Brain pericyte (primary cell): ENCODE measurements at places on chromosomes 4 and X.

- no peak for DNase-seq
Observed at GRCh38 chrX:129472116-129472515, 51.2 kb downstream of the SMARCA1 start.

- no peak for DNase-seq
Observed at GRCh38 chrX:24862343-24862742, 153.4 kb downstream of the ARX start.

GRCh38 chr4:47490550-47490949 lies 5.5 kb downstream of the ATP10D start:
- DNase-seq, result no peak

GRCh38 chr4:73843369-73843768 lies 6.9 kb downstream of the CXCL6 start:
- no peak for DNase-seq

DNA sequence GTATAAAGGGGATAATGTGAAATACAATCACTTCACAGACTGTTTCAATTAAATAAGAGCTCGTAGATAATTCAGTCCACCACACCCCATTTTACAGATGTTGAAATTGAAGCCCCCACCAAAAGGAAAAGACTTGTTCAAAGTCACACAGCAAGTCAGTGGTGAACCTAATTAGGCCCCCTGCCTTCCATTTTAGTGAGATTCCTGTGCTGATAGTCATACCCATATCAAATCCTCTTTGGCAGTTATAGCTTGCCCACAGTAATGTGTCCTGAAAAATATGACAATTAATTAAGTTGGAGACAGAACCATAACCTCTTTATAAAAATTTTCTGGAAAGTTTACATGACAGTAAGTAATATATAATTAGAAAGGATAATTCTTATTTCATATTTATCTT lies 58.0 kb downstream of the AR start:
- DNase-seq, result no peak

DNA sequence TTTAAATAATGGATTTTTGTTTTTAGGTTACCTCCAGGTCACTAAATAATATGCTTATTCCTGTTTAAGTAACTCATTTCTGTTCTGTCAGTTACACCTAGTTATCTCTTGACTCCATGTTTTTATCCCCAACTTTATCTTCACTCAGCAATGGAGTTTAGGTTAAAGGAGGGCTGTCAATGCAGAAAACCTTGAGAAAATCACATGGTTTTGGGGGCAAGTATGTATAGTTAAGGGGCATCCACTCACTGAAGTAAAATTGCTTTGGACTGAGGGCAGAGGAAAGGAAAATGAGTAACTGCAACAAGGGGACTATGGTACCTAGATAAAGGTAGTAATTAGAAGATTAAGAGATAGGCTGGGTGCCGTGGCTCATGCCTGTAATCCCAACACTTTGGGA lies 87.1 kb downstream of the UBE2K start:
- DNase-seq, result no peak

GRCh38 chr4:151530230-151530629 lies 121.3 kb downstream of the FHIP1A start:
- no peak for DNase-seq

DNA sequence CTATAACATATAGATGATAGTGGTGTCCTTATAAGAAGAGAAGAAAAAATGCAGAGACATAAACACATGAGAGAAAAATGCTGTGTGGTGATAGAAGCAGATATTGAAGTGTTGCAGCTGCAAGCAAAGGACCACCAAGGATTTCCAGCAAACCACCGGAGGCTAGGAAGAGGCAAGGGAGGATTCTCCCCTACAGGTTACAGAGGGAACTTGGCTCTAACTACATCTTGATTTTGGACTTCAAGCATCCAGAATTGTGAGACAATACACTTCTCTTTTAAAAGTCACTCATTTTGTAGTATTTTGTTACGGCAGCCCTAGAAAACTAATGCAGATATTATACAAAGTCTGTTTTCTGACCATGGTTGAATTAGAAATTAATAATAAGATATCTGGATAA lies 30.4 kb upstream of the CHRDL1 start:
- DNase-seq, result no peak

DNA sequence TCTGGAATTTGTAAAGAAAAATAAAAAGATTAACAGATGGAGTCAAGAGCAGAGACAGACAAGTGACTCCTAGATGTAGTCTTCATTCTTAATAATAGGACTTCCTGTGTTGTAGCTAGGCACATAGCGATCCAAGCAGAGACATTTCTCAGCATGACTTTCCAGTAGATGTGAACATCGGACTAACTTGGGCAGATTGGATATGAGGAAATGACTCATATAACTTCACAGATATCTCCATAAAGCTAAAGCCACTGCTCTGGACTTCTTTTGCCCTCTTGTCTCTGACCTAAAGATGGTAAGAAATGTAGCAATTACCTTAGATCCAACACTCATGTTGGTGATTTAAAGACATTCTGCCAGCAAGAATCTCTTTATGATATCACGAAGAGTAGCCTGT lies 131.7 kb downstream of the EPHA5 start:
- DNase-seq, result no peak

DNA sequence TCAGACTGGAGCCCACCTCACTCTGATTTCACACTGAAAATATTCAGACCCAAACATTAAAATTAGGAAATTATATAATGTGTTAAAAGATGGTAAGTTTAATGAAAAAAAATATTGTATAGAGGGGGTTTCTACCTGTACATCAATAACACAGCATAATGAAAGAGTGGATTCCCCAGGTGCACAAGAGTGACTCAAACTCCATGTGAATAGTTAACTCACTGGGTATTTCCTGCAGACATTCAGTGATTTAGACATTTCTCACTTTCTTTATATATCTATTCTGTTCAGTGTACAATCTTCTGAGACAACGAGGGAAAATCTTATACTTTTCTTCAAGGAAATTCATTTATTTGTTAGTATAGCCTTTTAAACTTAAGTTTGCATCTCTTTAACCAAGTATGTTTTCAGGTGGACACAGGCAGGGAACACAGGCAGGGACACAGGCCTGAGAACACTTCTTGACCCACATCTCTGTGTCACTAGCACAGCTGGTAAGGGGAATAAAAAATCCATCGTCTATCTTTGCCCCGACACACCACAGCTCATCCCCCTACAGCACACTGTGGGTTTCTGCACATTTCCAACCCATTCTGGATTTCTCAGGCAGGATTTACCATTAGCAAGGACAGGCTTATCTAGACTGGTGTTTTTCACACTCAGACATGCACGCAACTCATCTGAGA lies 525.5 kb upstream of the BOD1L1 start:
- no peak for DNase-seq

- DNase-seq, result no peak
Observed at GRCh38 chr4:15012017-15012788, 9.9 kb downstream of the CPEB2 start.

DNA sequence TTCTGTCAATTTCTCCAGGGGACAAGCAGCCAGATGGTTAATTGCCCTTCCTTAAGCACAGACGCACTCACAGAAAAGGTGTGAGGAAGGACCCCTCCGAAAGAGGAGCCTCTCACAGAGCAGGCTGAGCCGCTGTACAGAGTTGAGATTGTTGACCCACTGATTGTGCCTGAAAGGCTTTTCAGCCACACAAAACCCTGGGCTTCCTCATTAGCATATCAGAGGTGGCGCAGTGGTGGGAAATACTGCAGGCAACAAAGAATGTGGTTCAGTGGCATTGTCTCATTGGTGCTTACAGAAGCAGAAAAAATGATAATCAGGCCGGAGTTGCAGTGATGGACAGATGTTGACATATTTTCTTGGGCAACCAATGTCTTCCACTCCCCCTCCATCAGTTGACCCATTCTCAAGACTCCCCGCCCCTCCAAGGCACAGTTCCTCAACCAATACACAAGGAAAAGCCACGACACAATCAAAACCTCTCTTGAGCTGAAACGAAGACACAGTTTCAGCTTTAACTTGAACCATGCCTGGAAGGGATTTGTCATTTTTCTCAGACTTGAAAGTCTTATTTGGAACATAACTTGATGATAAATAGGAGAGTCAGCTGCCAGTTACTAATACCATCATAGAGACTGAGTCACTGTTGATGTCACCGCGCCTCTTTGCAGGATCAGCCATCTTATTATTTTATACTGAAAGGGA lies 53.1 kb downstream of the ATXN3L start:
- DNase-seq, result no peak

DNA sequence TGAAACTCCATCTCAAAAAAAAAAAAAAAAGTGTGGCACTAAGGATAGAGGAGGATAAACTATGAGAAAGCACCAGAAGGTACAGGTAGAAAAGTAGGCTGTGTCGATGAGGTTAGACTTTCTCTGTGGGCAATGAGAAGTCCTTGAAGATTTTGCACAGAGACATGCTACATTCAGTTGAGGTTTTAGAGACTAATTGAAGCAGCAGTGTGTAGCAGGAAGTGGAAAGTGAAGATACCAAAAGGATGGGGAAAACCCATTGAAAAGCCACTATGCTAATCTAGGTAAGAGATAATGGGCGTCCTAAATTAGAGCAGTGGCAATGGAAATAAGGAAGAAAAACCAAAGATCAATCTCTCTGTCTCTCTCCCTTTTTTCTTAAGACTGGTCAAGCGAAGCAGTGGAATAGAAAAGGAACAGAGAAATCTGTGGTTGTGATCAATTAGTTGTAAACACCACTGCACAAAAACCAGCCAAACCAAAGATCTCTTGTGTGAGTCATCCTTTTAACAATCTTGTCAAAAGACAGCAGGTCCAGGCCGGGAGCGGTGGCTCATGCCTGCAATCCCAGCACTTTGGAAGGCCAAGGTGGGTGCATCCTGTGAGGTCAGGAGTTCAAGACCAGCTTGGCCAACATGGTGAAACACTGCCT lies 3.5 kb downstream of the SPINK2 start:
- DNase-seq, result no peak

GRCh38 chr4:69408451-69408850 lies 87.3 kb downstream of the UGT2B4 start:
- no peak for DNase-seq

DNA sequence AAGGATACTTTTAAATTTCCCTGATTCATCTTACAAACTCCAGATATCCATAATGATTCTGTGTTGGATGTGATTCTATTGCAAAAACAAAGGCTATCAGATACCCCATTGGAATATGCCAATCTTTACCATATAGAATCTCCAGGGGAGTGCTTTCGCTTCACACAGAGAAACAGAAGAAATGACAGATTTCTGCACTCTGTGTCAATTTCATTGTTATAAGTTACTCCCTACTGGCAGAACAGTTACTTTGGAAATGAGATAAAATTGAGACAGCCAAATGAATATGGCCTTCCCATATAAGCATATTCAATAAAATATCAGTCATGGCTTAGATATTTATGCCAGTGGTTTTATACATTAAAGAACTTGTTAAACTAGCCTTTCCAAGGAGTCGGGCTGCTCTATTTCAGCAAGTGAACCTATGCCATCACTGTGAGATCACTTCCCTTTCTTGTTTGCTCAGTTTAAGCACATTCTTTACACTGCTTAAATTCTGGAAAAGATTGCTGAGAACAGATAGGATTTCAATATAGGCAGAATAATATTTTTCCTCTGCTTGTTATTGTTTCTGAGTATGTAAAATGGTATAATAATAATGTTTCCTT lies 127.5 kb upstream of the ANXA10 start:
- DNase-seq, result no peak

DNA sequence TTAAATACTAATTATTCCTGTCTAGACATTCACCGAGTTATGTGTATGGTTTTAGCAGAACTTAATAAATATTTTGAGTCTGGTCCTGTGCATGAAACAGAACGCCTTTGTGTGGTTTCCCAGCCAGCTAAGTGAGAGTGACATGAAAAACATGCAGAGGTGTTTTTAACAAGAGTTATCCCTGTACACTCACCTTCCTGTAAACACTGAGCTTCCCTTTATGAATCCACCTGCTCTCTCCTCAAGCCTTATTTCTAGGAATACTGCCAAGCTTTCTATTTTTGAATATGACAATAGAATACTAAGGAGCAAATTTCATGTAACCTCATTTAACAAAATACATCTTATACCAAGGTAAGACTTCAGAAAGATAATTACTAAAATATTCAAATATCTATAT lies 270.3 kb upstream of the CTSO start:
- DNase-seq, result no peak

- no peak for DNase-seq
Observed at GRCh38 chr4:8554555-8555100, 25.6 kb upstream of the GPR78 start.

- DNase-seq, result no peak
Observed at GRCh38 chr4:89056292-89056952, 563 bp downstream of the FAM13A start.

DNA sequence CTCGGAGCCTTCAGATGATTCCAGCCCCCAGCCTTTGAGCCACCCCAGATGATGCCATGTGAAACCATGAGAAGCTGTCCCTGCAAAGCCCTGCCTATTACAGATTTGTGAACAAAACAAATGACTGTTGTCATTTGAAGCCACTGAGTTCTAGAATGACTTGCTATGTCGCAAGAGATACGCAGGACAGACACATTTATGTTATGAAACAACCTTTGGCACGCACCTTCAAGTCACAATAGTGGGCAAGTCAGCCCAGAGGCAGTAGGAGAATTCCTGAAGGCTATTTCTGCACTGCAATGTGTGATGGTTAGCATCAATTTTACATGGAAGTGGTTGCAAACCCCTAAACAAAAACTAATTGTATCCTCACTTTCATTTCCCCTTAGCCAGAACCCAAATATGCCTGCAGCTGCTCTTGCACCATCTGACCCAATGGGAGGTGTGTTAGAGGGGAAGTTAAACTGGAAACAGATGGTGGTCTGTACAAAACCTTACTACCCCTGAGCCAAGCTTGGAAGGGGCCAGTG lies 174.4 kb upstream of the ATP6AP2 start:
- no peak for DNase-seq

DNA sequence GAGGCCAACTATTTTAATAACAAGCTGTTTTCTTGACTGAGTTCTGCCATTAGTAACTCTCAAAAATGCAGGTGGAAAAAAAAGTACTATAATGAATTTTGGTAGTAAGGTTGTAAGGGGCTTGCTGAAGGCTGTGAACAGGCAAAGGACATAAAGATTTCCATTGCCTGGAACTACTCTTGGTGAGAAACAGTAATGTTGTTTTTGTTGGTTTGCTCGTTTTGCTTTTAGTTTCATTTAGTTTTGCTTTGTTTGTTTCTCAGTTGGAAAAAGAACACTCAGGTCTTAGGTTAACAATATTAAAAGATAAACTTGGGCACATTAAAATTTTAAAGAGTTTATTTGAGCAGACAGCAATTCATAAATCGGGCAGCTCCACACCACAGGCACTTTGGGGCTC lies 824.5 kb upstream of the HTR2C start:
- DNase-seq, result no peak
